Non-pigmented ciliary epithelial cell (primary cell): ENCODE measurements at places on chromosomes 13 and 19.

GRCh38 chr19:293436-294110 is 2.4 kb upstream of the PLPP2 start:
- no peak for DNase-seq

DNA sequence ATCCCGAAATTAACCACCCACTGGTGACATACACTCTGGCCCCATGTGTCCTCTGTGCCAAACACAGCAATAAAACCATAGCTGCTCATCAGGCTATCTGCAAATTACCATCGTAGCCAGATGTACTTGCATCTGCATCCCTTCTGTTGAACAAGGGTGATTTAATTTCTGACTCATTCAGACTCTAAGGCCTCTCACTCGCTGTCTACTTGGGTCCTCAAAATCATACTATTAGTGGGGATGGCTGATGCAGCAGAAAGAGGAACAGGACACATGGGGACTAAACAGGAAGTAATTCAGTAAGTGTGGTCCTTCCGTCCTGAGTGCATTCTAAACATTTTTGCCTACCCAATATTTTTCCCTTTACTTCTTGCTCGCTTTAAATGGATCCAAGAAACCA is 2275.0 kb upstream of the PCDH20 start:
- no peak for DNase-seq

GRCh38 chr13:41520660-41521630 is 63.6 kb downstream of the RGCC start:
- no peak for DNase-seq

DNA sequence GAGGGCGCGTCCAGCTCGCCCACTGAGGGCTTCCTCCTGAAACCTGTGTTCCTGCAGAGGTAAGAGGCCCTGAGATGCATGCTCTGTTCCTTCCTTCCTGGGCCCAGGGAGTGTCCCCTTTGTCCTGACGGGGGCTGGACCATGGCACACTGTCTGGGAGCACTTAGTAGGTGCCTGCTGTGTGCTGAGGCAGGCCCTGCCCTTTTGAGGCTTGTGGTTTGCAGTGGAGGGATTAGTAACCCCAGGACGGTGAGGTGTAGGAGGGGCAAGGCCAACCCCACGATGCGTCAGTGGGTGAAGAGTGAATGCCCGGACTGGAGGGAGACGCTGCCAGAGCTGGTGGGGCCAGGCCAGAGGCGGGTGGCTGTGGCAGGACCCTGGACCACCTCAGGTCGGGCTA is 11.2 kb upstream of the F2RL3 start:
- no peak for DNase-seq

GRCh38 chr13:23799945-23800344 is 89.3 kb downstream of the MIPEP start:
- DNase-seq, result no peak

DNA sequence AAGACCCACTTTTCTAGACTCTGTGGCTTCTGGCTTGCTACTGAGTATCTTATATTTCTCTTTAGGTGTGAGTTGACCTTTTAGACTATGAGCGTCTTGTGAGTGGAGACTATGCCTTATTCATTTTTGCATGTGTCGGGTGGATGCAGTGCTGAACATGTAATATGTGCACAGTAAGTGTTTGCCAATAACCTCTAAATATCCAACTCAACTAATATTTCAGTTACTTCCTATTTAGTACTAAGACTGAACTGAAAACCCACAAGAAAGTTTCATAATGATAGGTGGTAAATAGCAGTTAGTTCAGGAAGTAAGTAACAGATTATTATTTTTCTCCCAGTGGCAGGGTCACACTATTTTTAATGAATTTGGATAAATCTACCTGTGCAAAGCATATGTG is 269.3 kb downstream of the KCNRG start:
- DNase-seq, result no peak

DNA sequence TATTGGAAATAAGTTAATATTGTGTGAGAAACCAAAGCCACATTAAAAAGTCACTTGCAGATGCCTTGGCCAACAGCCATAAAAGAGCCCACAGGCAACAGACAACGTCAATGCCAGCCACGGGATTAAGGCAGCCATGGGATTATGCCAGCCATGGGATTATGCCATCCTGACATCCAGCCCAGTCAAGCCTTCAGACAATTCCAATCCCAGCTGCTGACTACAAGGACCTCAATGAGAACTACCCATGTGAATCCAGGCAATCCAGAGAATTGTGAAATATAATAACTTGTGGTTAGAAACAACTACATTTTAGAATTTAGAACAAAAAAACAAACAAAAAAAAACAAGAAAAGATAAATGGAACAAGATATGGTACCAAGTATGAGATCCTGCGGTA is 356.6 kb downstream of the EFNB2 start:
- no peak for DNase-seq

DNA sequence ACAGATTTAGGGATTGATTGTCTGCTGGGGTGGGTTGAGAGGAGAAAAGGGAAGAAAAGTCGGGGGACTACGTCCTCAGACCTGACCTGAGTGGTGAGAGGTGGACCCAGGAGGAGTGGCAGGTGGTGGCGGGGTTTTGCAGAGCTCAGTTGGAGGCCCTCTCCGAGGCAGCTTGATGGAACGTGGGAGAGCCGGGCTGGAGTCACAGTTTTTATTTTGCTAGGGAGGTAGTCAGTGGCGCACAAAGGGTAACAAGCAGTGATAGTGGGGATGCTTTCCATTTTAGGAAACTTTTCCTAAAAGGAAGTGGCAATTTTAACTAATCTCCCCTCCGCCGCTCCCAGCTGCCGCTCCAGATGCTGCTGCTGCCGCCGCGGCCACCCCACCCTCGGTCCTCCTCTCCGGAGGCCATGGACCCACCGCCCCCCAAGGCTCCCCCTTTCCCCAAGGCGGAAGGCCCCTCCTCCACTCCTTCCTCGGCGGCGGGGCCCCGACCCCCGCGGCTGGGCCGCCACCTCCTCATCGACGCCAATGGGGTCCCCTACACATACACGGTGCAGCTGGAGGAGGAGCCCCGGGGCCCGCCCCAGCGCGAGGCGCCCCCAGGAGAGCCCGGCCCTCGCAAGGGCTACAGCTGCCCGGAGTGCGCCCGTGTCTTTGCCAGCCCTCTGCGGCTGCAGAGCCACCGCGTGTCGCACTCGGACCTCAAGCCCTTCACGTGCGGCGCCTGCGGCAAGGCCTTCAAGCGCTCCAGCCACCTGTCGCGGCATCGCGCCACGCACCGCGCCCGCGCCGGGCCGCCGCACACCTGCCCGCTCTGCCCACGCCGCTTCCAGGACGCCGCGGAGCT is 1.1 kb upstream of the ZNF581 start:
- DNase-seq, result no peak

DNA sequence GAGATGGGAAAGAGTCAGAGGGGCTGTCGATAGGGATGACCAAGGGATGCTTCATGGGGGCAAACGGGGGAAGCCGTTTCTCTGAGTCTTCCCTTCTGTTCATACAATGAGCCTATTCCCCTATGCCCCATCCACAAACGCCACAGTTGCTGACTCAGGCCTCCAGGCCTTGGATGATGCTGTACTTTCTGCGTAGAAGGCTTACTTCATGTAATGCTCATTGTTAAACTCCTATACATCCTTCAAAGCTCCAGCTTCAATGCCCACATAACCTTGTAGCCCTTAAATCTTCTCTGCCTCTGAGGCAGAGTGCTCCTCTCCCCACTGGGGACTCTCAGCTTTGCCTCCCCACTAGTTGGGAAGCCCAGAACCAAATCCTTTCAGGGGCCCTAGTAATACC is 120.3 kb downstream of the PTPRS start:
- DNase-seq, result no peak

DNA sequence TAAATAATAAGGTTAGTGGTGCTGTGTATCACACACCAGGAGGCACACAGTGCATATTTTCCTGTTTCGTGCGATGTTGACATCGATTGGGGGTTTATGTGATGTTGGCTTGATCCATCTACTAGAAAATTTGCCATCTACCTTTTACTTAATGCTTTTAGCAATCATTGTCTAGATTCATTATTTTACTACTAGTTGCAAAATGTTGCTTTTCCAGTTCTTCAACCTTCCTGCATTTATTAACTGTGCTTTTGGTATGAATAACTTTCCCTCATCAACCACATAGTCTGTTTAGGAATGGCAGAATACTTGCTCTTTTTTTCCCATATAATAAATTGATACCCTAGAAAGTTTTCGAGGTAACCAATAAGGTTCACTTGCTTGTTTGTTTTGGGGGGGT is 17.5 kb downstream of the C13orf42 start:
- no peak for DNase-seq

- DNase-seq, result peak; percentile 94
Observed at GRCh38 chr13:77136902-77137420, 110.0 kb upstream of the FBXL3 start.

- DNase-seq, result no peak
Observed at GRCh38 chr13:19089315-19089714, 92.3 kb downstream of the TUBA3C start.

- DNase-seq, result no peak
Observed at GRCh38 chr13:53007872-53008271, 20.7 kb upstream of the OLFM4 start.

- DNase-seq, result peak; percentile 63
Observed at GRCh38 chr13:93476175-93476574, 249.6 kb downstream of the GPC6 start.

DNA sequence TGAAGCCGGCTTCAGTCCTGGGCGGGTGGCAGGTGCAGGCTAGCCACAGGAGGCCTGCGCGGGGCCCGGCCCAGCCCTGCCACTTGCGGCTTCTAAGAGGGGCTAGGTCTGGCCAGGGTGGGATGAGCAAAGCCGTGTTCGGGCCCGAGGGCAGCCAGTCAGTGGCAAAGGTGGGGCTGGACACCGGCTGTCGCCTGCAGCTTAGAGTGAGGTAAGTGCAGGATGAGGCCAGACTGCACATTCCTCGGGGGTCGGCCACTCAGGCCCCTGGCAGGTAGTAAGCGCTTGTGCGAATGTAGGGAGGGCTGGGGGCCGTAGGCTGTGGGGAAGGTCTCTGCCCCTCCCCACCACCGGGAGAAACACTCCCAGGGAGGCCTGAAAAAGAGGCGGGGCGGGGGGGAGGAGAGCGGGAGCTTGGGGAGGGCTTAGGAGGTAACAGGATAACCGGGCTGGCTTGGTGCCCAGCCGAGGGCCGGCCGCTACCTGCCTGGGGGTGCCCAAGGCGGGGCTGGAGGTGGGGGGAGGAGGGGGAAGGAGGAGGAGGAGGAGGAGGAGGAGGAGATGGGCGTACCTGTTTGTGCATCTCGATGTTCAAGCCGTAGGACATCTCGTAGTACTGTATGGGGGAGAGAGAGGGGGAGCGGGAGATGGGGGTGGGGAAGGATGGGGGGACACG is 6.4 kb downstream of the TLE5 start:
- DNase-seq, result no peak

DNA sequence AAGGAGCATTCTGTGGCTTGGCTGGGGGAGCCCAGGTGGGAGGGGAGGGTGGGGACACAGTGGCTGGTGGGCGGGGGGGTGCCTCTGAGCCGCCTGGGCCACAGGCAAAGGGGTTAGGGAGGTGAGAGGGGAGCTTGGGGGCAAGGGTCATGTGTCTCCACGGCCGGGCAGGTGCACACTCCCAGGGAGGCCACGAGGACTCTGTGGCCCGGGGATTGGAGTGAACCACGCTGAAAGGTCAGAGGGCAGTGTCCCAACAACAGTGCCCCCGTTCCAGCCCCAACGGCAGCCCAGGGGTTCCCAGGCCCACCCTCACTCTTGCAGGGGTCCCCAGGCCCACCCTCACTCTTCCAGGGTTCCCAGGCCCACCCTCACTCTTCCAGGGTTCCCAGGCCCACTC is 9.6 kb downstream of the C2CD4C start:
- DNase-seq, result no peak

DNA sequence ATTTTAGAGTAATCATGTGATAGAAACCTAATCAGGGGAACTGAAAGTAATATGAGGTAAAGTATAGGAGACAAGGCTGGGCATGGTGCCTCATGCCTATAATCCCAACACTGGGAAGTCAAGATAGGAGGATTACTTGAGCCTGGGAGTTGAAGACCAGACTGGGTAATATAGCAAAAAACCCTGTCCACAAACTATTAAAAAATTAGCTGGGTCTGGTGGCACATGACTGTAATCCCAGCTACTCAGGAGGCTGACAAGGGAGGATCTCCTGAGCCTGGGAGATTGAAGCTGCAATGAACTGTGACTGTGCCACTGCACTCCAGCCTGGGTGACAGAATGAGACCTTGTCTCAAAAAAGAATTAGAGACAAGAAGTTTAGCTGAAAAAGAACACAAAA is 469.9 kb downstream of the GPC5 start:
- DNase-seq, result no peak

GRCh38 chr19:46383846-46384245 is 29.5 kb downstream of the CCDC8 start:
- no peak for DNase-seq

DNA sequence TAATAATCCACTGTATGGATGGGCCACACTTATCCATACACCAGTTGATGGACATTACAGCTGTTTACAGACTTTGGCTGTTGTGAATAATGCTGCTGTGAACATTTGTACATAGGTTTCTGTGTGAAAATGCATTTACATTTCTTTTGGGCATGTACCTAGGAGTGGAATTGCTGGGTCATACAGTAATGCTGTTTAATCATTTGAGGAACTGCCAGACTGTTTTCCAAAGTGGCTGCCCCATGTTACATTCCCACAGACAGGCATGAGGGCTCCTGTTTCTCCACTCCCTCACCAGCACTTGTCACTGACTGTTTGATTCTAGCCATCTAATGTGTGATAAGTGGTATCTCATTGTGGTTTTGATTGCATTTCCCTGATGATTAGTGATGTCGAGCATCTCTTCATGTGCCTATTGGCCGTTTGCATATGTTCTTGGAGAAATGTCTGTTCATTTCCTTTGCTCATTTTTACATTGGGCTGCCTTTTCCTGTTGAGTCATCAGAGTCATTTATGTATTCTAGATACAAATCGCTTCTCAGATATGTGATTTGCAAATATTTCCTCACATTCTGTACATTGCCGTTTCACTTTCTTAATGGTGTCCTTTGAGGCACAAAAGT is 12.8 kb downstream of the TMEM255B start:
- no peak for DNase-seq

DNA sequence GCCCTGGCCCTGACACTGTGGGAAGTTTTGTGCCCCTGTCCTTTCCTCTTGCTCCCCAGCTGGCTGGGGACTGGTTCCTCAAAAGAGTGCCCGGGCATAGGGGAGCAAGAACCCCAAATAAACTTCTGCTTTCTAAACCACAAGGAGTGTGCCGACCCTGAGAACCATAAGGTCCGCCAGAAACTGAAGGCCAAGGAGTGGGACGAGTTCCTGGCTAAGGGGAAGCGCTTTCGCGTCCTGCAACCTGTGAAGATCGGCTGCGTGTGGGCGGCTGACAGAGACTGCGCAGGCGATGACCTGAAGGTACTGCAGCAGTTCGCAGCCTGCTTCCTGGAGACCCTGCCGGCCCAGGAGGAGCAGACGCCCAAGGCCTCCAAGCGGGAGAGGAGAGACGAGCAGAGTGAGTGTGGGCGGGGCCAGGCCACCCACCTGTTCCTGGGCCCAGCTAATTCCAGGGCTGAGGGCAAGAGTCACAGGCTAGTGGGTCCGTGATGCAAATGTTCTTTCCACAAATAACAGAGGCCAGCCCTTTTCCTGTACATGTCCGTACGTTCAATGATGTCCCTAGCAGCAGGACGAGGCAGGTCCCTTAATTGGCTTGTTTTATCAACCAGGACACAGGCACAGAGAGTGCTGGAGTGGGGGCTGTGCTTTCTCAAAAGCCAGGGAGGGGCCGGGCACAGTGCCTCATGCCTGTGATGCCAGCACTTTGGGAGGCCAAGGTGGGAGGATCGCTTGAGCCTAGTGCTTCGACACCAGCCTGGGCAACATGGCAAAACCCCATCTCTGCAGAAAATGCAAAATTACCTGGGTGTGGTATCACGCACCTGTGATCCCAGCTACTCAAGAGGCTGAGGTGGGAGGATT is 25.6 kb downstream of the UBXN6 start:
- DNase-seq, result no peak
